Umbilical cord (tissue), 2 donors: ENCODE measurements at places on chromosomes 1 and 21.
A peak's percentile ranks its signal among the peaks of the same experiment; 100 is the strongest.

DNA sequence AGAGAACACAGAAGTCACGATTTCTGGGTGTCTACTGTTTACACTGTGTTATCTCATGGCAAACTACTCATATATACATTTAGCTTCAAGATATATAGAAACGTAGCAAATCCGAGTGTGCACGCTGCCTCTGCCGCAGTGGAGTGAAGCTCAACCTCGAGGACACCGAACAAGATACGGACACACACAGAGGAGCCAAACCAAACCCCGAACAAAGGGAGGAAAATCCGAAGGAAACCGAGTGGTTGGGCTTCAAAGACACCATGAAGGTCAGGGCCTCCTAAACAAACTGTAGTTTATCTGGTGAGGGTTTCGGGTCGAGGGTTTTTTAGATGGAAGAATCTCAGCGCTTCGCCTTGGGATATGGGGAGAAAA is 34.5 kb downstream of the SLC45A1 start:
- no peak for DNase-seq

GRCh38 chr1:84830136-84830535 is 62.9 kb downstream of the LPAR3 start:
- no peak for DNase-seq

GRCh38 chr1:161285113-161285512 is 24.7 kb downstream of the MPZ start:
- DNase-seq, result no peak

GRCh38 chr1:159339536-159339935 is 37.4 kb downstream of the FCER1A start:
- DNase-seq, result no peak

DNA sequence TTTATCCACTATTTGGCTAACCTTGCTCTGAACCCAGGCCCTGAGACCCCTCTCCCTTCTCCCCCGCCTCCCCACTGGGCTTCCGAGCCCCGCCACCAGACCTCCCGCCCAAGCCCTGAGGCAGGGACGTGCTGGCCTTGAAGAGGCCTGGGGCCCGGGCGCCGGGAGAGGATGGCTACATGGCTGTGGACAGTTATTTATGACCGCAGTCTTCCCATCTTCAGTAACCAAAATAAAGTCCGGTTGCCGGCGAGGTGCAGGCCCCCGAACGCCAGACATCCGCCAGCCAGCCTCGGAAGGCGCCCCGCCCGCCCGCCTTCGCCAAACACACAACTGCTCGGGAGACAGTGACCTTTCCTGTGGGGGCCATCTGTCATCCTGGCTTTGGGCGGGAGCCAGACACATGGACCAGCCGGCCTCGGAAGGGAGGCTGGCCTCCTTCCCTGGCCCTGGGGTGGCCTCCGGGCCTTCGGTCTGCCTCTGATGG is 69.0 kb downstream of the DHRS3 start:
- DNase-seq, result no peak

DNA sequence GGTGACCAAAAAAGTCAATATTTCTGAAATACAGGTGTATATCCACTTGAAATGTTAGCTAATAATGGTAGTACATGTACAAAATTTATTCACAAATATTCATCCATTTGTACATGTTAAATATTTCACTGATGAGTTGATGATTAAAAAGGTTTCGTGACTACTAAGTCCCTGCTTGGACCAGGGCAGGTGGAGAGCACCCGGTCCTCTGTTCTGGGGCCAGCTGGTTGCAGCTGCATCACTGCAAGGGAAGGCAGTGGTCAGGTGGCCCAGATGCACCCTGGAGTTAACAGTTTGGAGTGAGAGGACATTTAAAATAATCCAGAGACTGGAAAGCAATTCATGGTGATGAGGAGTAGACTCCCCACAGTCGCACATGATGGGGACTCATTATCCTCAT is 141.2 kb downstream of the ZBTB18 start:
- no peak for DNase-seq

- DNase-seq, result peak; percentile 68
Measured at GRCh38 chr1:229114850-229115365, 156.0 kb upstream of the RAB4A start.

DNA sequence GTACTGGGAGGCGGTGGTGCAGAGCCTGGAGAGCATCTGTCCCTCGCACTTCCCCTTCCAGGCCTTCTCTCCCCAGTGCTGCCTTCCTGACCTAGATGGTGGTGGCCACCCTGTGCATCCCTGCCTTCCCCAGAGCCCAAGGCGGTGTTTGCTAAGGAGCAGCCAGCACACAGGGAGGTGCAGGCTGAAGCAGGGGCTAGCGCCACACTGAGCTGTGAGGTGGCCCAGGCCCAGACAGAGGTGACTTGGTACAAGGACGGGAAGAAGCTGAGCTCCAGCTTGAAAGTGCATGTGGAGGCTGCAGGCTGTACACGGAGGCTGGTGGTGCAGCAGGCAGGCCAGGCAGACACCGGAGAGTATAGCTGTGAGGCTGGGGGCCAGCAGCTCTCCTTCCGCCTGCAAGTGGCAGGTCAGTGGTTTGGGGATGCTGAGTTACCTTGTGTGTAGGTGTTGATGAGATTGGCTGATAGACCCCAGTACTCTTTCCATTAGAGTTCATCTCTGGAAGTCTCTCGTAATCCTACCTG is 51.6 kb downstream of the OBSCN start:
- DNase-seq, result no peak

- DNase-seq, result no peak
Measured at GRCh38 chr1:16267690-16268180, 30.8 kb upstream of the CPLANE2 start.

- peak; percentile 14 for DNase-seq
Measured at GRCh38 chr1:10519016-10519417, 44.3 kb downstream of the PEX14 start.

- no peak for DNase-seq
Measured at GRCh38 chr1:65164633-65165032, 16.6 kb downstream of the AK4 start.

DNA sequence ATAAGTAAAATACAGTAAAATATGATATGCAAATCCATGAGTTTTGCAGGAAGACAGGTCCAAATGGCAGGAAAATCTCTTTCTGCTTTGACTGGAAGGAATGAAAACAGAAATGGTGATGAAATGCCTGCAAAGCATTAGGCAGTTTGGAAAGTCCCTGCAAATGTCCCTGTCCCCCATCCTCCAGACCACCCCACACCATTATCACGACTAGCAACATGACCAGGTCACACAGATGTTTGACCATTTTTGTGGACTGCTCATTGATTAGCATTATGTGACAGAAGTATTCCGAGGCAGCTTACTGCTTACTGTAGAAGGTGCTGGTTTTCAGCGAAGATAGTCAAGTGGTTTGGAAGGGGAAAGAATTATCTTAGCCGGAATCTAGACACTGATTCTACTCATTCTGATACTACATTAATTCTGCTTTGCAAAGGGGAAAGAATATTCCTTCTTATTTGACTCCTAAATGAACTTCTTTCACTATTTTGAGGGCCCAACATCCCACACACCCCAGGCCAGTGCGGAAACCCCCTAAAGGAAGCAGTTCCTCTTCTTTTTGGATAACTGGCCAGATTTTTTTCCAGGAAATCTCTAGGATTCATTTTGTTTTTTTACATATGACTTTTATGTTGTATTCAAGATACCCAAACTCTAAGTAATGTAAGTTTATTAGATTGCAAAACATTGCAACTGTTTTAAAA is 9.5 kb upstream of the CR2 start:
- DNase-seq, result no peak

DNA sequence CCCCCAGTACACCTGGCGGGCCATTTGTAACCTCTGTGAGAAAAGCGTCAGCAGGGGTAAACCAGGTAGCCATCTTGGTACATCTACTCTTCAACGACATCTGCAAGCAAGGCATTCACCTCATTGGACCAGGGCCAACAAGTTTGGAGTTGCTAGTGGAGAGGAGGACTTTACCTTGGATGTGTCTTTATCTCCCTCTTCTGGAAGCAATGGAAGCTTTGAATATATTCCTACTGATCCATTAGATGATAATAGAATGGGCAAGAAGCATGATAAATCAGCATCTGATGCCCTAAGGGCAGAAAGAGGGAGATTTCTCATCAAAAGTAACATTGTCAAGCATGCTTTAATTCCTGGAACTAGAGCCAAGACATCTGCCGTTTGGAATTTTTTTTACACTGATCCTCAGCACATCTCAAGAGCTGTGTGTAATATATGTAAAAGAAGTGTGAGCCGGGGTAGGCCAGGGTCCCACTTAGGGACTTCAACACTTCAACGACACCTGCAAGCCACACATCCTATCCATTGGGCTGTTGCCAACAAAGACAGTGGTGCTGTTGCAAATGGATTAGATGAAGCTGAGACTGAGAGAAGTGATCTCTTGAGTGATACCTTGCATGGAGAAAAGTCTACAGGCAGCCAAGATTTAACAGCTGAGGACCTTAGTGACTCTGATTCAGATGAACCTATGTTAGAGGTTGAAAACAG is 2.7 kb downstream of the ZBED6 start:
- peak; percentile 37 for DNase-seq

GRCh38 chr1:218643926-218644325 is 298.8 kb downstream of the TGFB2 start:
- DNase-seq, result no peak

DNA sequence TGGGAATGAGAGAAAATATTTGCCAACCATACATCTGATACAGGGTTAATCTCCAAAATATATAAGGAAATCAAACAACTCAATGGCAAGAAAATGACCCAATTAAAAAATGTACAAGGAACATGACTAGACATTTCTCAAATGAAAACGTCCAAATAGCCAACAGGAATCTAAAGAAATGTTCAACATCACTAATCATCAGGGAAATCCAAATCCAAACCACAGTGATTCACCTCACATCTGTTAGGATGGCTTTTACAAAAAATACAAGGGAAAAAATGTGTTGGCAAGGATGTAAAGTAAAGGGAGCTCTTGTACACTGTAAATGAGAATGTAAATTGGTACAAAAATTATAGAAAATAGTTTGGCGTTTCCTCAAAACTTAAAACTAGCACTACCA is 54.7 kb upstream of the ZRANB2 start:
- no peak for DNase-seq

DNA sequence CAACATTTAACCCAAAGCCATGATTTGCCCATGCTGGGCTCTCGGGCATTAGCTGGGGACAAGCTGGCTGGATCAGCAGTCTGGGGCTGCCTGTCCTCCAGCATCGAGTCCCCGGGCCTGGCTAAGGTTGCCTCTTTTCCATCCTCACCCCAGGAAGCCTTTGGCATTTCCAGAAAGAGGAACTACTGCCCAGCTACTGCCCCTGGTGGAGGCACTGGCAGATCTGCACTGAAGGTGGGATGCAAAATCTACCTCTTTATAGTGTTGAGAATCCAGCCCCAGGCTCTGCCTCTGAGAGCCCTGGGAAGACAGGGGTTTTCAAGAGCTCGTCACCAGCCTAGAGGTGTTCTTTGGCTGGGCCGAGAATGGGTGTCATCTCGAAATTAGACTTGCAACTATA is 635.9 kb downstream of the MATN1 start:
- DNase-seq, result no peak

DNA sequence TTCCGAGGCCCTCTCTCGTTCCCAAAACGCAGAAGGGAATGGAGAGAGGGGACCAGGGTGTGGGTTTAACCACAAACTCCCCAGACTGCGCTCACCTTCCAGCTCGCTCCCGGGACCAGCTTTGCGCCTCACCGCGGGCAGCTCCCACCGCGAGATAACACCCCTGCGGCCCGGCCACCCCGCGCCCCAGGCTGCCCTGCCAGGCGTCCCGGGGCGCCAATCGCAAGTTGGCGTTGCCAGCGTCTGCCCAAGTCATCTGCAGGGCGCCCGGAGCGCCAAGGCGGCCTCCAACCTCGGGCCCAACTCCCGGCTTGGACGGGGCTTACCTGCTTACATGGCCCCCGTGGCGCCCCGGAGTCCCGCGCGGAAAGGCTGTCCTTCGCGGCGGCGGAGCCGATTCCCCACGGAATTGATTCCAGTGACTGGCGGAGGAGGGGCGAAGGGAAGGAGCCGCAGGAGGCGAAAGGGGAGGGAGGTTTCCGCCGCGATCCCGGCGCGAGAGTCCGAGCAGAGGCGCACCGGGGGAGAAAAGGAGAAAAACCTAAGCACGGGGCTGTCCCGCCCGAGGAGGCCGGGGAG is 456 bp downstream of the PTPN14 start:
- DNase-seq, result no peak

- no peak for DNase-seq
Measured at GRCh38 chr1:27577504-27578188, 26.3 kb downstream of the AHDC1 start.

DNA sequence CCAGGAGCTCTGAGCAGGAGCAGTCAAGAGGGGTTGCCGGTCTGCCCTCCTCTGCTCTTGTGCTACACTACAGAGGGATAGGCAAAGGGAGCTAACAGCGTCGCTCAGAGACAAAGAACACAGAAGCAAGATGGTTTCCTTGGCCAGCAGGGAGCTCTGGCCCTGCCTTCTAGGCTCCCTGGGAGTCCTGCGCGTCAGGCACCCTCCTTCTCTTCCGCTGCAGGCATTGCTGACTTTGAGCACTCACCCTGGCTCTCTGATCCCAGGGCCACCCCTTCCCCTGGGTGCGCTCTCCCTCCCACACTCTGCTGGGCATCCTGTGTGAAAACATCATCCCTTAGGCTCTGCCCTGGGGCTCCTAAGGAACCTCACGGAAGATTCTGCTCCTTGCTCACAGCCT is 489 bp downstream of the TNNI1 start:
- DNase-seq, result peak; percentile 31

DNA sequence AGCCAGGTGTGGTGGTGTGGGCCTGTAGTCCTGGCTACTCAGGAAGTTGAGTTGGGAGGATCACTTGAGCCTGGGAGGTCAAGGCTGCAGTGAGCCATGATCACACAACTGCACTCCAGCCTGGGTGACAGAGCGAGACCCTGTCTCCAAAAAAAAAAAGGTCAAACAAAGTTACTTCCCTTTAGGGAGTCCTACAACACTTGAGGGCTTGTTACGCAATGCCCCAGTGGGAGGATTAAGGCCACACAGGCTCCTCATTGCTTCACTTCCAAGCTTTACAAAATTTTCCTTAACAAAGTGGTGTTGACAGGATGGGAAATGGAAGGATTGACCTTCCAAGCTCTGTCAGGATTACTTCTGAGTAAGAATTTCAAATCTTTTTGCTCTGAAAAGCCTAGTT is 6.2 kb upstream of the EXTL1 start:
- peak; percentile 82 for DNase-seq

DNA sequence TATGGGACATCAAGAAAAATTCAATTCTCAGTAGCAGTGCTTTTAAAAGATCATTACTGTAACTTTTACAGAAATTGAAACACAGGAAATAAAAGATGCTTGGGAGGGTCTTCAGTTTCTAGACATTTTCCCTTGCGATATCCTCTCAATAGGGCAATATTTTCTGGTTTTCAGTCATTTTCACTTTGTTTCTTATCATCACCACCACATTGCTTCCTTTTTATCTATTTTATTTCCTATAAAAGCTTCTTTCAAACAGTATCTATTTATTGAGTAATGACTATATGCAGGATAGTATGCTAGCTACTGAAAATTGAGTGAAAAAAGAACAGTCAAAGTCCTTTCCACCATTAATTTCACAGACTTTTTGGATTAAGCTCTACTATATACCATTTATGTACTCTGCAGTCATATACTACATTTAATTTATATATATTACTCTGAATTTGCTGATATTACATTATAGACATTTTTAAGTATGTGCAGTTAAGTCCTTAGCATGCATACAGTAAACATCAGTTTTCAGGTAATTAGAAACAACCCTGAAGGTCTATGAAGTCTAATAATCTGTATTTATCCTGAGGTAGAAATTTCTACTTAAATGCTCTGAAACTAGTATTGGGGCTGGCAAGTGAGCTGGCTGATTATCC is 18.7 kb downstream of the TRMT1L start:
- DNase-seq, result no peak
